ENCODE measurements at places on chromosomes 1 and 21. TPM values are rescaled to one million over a fixed set of nuclear protein-coding genes. Genes with fewer than 3 reads are reported as not detected.

Gene BATF3
- not detected for total RNA-seq

Gene C4BPA
- total RNA-seq = not detected

Gene B3GALT2
- total RNA-seq = 0.18 TPM

Gene PTCH2
- total RNA-seq = 0.36 TPM

Gene C1orf87
- total RNA-seq = not detected

Gene ATP1A4
- not detected for total RNA-seq
